Activated CD8-positive, alpha-beta memory T cell treated with anti-CD3 and anti-CD28 coated beads, Interleukin-2, amount 50 U/mL, for 48 hours (primary cell): ENCODE measurements at places on chromosomes 2 and 18.

DNA sequence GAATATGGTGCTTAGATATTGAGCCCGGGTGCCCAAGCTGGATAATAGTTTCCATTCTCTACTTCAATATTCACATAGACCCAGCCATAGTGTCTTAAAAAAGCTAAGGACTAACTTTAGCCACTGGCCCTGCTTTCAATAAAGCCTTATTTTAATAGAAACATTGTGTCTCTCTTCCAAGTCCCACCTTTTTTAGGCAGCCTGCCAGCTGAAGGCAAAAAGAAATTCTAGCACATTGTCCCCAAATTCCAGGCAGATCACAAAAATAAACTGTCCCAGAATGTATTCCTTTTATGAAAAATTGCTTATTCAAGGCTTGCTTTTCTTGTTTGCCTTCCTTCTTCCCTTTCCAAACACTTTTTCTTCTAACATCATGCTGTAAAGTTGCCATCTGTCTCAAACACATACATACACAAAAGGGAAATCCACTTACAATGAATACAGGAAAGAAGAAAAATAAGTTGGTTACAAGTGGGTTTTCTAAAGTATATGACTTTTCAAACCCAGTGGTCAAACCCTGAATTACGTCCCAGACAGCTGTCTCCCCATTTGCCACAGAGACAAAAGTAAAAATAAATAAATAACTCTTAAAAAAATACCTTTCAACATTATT is 778.5 kb downstream of the BCL11A start:
- DNase-seq: no peak

GRCh38 chr2:20012282-20013125 is at the start of gene MATN3:
Gene MATN3 (minus strand): TSS chr2:20012668. CDS start chr2:20012631, 37 bp downstream.
- DNase-seq: no peak

DNA sequence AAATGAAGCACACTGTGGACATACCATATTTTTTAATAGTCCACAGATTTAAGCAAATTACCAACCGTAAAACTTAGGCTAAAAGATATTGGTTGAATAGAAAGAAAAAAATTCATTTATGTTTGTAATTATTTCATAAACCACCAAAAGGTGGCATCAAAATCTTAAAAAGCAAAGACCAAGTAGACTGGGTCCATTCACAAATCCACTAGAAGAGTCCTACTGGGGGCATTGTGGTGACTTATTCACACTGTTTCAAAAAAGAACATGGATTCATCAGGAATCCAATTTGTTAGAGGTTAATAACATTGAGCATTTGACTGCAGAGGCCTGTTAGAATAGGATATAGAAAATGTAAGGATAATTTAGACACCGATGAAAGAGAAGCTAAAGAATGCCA is 194.9 kb upstream of the KYNU start:
- no peak for DNase-seq

DNA sequence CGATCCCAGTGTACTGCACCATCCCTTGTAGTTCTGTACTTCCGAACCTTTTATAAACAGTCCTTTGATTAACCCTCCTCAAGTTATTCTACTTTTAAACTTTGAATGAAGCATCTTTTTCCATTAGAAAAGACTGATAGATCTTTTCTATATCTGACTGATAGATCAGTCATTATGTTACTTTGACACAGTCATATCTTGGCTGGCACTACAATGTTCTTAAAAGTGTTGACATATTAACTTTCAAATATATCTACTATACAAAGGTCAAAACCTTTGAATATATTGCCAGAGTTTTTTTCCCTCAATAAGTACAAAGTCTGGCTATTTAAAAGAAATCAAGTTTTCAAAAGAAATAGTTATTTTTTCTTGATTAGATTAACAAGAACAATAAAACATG is 35.4 kb upstream of the NABP1 start:
- no peak for DNase-seq

DNA sequence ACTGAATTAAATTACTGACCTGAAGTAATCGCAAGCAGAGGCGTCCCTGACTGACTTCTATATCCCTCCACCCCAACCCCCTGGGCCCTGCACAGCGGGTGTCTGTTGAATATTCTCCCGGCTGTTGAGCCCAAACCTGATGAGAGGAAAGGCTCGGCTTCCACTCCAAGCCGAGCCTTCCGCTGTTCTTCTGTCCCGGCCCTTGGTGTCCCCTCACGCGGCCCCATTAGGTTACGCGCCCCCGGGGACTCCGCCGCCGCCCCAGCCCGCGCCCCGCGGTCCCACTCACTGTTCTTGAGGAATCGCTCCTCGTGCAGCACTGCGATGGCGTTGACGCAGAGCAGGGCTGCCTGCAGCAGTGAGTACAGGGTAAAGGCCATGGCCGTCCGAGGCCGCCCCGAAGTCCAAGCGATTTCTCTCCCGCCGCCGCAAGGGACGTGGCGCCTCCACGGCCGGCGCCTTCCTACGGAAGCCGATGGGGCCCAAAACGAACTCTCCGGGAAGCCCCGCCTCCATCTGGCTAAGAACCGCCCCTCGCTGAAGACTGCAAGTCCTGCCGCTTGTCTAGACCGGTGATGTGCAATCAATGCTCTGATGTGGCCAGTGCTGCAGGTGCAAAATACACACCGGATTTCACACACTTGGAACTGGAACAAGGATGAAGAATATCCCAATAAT is at the start of gene IER3IP1:
IER3IP1 (minus strand) TSS at position 467 of the 678 bp plus-strand sequence; CDS start at position 380, 87 bp downstream.
- DNase-seq: peak; percentile 92

DNA sequence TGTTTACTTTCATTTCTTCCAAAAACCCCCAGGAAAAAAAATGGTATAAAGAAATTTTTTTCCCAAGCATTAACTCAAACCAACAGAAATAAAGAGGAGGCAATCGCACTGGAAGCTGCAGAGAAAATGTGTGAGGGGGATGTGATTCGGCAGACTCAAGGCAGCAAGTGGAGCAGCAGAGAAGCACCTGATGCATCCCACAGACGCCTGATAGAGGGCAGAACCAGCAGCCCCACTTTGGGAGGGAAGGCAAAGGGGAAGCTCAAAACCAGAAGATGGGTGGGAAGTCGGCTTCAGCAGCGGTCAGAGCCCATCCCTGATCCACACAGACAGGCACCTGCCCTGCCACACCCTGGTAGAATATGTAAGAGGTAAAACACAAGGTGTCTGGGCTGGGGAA is 12.6 kb downstream of the FTCDNL1 start:
- DNase-seq: no peak

DNA sequence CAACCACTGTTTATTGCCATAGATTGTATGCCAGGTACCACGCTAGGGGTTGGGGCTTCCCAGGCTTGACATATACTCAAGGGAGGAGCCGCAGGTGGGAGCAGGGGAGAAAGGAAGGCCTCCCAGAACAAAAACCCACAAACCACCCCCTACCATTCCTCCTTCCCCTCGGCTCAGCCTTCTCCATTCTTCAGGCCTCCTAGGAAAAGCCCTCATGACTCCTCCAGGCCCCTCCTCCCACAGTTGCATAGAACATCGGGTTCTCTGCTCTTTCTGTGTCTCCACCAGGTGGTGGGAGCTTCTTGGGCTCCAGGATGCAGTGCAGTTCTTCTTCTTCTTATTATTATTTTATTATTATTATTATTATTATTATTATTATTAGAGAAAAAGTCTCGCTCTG is 80.3 kb downstream of the ZFP36L2 start:
- no peak for DNase-seq

DNA sequence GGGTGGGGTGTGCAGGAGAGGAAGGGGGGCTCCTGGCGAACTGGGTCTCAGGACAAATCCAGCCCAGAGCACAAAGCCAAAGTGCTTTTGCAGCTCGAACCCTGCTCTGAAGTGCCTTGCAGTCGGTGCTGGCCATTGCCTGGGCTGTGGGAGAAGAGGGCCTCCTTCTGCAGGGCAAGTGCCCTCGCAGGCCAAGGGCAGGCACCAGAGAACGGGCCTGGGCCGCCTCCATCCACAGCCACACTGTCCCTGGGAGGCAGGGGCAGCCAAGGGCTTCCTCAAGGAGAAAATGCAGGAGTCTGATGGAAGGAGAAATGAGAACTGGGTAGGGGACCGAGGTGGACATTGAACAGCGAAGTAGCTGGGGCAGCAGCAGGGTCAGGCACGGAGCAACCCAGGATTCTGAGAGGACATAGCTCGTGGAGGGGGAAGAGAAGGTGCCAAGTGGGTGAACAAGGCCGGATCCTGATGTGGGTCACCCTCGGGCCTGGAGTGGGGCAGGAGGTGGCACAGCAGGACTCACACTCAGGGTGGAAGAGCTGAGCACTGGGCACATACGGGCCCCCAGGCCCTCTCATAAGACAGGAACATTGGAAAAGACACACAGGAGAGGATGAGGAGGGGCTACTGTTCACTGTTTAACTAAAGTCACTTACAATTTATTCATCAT is 312.8 kb upstream of the SALL3 start:
- DNase-seq: no peak

GRCh38 chr2:195575016-195575415 is 82.0 kb upstream of the SLC39A10 start:
- no peak for DNase-seq

DNA sequence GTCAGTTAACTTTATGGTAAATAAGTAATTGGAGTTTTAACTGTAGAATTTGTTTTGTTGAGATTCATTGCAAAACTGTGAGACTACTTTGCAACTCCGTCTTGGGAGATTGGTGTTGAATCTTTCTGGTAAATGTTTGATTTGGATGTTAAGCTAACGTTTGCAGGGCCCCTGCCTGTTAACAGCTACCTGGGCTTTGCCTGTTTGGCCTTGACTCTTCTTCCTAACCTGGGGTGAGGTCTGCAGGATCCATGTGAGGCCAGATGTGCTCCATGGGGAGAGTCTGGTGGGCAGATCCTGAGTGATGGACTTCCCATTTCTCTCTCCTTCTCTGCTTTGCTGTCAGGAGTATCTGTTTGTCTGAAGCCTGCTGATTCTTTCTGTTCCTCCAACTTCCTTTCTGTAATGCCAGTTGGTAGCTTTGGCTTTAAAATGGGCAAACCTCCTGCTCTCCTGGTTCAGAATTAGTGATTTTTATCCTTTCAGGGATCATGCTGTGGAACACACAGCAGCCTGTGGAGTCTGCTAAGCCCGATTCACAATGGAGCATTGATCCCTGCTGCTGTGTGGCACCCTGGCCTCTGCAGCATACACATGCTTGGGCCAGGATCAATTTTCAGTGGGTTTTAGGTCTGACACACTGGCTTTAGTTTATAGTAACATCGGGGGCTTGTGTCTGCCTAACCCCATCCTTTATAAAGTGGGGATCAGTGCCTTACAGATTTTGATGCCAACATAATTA is 36.3 kb downstream of the PTPRM start:
- no peak for DNase-seq

GRCh38 chr2:78418021-78418420 is 607.5 kb upstream of the REG3G start:
- no peak for DNase-seq

- DNase-seq: no peak
Measured at GRCh38 chr2:102585847-102586404, 33.4 kb upstream of the SLC9A2 start.

DNA sequence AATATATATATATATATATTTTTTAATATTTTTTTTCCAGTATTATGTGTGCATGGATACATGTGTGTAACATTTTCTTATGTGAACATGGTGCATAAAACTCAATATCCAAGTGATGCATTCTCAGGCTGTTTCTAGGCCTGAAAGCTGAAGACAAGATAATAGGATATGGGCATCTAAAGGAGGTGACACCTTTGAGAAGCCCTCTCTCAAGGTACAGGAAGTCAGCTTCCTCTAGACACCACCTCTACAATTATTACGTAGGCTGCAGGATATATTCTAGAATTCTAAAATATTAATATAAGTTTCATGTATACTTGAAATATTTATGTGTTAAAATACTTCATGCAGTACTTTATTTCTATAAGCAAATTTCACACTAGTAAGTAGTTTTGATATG is 327.5 kb downstream of the PTPRM start:
- DNase-seq: no peak

DNA sequence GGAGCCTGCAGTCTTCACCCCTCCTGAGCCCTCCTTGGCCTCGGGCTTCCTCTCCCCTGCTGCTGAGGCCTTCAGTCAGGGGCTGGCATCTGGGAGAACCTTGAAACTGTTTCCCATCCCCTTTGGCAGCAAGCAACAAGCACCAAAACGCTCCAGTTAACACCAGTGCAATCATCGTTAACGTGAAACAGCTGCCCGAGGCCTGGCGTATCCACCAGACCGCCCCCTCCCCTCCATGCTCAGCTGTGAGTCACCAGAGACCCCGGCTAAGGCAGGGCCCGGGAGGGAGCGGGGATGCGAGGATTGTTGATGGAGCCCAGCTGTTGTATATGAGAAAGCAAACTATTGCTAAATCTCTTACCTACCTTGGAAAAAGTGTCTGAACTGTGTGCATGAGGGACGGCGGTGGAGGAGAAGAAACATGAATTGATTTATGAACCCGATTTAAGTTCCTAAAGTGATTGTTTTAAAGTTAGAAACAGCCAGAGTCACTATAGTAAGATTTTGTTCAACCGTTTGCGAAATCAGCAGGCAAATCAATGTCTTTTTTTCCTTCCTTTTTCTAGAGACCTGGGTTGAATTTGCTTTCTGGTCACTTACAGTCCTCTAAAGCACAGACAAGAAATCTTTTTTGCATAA is 5.2 kb downstream of the ZFP36L2 start:
- peak; percentile 74 for DNase-seq

DNA sequence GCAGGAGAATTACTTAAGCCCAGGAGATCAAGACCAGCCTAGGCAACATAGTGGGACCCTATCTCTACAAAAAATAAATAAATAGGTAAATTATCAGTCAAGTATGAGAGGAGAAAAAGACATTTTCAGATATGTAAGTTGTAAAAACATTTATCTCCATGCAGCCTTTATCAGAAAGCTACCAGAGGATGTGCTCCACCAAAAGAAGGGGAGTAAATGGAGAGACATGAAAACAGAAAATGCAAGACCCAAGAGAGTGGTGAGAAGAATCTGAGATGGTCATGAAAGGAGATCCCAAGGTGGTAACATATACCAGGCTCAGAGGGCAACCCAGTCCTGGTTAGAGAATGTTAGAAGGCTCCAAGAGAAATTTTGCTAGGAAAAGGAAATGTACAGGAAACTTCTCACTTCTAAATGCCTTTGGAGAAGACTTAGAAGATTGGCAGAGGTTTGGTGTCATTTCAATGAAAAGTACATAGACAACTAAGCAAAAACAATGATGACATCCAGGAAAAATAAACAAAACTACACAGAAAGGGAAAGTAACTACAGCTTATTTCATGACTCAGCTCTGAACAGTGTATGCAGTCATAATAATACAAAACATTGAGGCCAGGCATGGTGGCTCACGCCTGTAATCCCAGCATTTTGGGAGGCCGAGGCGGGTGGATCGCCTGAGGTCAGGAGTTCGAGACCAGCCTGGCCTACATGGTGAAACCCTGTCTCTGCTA is 19.5 kb downstream of the CIB4 start:
- no peak for DNase-seq

DNA sequence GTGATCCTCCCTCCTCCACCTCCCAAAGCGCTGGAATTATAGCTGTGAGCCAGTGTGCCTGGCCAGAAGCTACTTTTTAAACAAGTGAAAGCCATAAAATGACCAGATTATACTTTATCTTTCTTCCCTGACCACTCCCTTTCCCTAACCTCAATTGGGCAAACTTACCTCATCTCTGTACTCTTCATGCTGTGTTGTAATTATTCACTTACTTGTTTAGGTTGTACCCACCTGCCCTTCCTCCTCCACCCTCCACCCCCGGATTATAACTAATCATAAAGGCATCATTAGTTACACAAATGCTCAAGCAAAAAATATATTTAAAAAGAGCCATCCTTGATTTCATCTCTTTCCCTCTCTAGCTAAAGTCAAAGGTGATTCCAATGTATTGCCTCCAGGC is 279.9 kb downstream of the SETBP1 start:
- no peak for DNase-seq

GRCh38 chr2:104046466-104046865 is 807.4 kb upstream of the POU3F3 start:
- no peak for DNase-seq

GRCh38 chr18:28115149-28115550 is 61.8 kb downstream of the CDH2 start:
- DNase-seq: no peak

GRCh38 chr2:72926368-72926767 is 9.0 kb downstream of the EMX1 start:
- peak; percentile 10 for DNase-seq
